A549 treated with AZD2906 at 1 μM for 4 hours (cell line): ENCODE measurements at places on chromosomes 3 and 15. TPM values are rescaled to one million over a fixed set of nuclear protein-coding genes. Genes with fewer than 3 reads are reported as not detected.

Gene TM4SF18
- 27.2 to 41.6 TPM (median 29.5 TPM) in 5 replicates for total RNA-seq

Gene C3orf70
- 0.07 to 0.21 TPM (median 0.09 TPM) in 5 replicates for total RNA-seq

Gene DUOXA1
- total RNA-seq = 0.06 to 0.30 TPM (median 0.09 TPM) in 5 replicates

Gene SELENOK
- 18.8 to 22.7 TPM (median 19.0 TPM) in 5 replicates for total RNA-seq

Gene DISP2
- total RNA-seq = 1.00 to 2.5 TPM (median 1.8 TPM) in 5 replicates

Gene CHRM5
- total RNA-seq = 0.02 to 0.06 TPM (median 0.03 TPM) in 4 of 5 replicates, not detected in the other

Gene ZDHHC19
- 0.22 to 0.35 TPM (median 0.29 TPM) in 4 of 5 replicates, not detected in the other for total RNA-seq
